ENCODE measurements at places on chromosomes 6 and 20.

DNA sequence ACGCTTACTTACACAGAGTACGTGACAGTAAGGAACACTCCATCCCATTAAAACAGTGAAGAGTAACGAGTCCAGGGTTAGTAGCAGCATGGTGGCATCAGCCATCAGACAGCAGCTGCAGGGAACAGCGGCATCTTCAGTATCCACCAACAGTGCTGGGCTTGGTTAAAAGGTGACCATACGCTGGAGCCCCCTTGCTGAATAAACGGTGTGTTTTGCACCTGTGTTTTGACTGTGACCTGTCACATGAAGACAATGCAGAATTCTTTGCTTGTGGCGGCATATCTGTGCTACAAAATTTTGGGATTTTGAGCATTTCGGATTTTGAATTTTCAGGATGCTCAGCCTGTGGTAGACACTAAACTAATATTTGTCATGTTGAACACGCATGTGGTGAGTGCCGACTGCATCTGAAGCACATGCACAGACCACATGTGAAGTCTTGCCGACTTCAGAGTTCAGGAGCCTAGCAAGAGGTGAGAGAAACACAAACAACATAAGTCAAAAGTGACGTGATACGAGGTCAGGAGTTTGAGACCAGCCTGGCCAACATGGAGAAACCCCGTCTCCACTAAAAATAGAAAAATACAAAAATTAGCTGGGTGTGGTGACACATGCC is 69.3 kb upstream of the FRMD1 start:
- DNase-seq = no peak

DNA sequence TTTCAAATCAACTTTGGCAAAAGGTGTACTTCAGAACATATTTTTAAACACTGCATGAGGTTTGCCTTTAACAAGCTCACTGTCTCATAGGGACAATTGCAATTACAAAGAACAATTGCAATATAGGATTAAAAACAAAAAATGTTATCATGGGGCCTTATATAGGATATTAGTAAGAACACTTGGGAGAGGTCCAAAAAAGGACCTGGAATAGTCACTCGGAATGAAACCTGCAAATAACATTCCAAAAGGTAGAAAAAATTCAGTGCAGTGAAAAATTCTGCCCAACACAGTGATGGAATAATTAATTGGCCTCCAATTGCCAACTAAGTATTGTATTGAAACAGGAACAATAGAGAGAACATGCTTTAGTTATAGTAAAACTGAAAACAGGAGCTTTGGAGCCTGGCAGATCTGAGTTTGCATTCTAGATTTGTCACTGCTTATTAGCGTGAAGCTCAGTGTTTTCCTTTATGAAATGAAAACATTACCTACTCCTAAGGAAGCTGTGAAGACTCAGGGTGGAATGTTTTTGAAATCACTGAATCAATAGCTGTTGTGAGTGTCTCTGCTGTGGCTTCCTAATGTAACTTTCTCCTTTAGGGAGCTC is 172.6 kb upstream of the BMP5 start:
- no peak for DNase-seq

DNA sequence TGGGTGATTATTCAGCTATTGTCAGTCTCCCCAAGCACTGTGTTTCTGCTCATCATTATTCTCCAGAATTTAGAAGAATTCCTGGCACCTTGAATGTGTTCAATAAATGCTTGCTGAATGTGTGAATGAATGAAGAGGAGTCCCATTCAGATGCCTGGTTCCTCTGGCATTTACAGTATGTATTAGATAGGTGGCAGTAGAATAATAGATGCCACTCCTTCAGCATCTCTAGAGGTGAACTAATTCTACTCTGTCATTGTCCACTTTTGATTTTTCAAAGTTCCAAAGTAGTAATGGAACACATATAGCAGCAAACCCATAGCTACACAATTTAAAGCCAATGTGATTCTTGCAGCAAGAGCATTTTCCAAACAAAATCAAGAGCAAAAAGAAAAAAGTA is 118.9 kb upstream of the CEP162 start:
- no peak for DNase-seq

DNA sequence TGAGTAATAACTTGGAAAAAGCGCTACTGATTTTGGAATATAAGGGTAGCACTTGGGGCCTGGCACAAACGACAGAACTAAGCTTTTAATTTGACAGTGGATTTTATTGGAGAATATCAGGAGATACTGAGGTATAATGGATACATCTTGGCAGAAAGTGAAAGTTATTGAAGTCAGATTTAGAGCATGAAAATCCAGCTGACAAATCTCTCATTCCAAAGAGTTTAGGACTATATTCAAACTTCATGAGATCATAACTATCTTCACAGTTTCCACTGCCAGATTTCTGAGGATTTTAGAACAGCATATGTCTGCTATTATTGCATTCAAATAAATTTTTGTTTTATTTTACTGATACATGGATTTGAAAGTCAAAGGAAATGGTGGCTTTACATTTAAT is 132.3 kb upstream of the THEMIS start:
- no peak for DNase-seq

- no peak for DNase-seq
Observed at GRCh38 chr20:39399463-39399862, 437.3 kb downstream of the DHX35 start.

DNA sequence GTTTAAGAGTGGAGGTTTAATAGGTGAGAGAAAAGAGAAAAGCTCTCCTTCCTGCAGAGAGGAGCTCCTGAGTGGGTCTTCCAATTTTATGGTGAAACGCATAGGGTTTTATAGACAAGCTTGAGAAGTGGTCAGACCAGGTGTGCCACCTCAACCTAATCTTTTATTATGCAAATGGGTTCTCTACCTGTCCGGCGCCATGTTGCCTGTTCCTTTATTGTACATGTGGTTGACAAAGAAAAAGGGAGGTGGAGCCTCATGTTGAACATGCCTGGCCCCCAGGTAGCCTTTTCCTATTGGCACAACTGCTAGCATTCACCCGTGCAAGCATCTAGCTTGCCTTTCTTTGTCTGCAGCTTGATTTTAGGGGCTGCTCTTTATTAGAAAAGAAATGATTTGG is 115.9 kb upstream of the F13A1 start:
- no peak for DNase-seq

- no peak for DNase-seq
Observed at GRCh38 chr6:81834141-81834681, 81.7 kb upstream of the TENT5A start.

DNA sequence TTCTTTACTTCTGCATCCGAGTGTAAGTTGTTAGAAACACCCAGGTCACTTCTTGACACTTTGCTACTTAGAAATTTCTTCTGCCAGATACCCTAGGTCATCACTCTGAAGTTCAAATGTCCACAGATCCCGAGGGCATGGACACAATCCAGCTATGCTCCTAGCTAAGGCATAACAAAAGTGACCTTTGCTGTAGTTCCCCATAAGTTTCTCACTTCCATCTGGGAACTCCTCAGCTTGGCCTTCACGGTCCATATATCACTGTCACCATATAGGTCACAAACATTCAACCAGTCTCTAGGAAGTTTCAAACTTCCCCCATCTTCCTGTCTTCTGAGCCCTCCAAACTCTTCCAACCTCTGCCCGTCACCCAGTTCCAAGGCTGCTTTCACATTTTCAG is 65.3 kb downstream of the IRF4 start:
- no peak for DNase-seq

DNA sequence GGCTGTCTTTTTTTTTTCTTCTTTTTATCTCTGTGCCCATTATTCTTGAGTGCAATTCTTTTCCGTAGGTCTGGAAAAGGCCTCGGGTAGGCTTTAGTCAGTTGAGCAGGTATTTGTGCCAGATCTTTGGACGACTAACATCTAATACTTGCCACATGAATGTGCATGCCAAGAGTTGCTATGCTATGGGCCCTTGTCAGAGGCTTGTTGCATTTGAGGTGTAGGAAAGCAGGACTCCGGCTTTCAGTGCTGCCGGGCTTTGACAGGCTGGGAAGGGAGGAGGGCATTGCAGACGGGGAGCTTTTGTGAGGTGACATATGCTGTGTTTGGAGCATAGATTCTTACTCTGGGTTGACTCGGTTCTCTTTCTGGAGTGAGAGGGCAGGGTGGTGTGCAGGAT is 10.2 kb downstream of the LRRC1 start:
- DNase-seq = no peak

- no peak for DNase-seq
Observed at GRCh38 chr6:131920656-131921055, 30.5 kb downstream of the CCN2 start.

DNA sequence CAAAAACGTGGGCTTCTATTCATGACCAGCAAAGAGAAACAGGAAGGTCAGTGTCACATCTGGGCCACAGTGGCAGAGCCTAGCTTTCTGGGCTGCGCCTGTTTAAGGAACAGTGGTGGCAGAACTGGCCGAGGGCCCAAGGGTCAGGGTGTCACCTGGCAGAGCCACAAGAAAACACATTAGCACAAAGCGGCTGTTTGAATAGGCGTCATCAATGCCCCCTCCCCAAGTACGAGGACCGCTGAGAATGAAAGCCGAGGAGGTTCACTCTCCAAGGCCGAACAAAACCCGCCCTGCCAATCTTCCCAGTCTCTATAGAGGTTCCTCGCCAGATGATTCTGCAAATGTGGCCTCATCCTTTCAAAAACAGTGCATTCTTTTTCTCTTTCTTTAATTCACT is 125.2 kb upstream of the TRAF3IP2 start:
- no peak for DNase-seq

DNA sequence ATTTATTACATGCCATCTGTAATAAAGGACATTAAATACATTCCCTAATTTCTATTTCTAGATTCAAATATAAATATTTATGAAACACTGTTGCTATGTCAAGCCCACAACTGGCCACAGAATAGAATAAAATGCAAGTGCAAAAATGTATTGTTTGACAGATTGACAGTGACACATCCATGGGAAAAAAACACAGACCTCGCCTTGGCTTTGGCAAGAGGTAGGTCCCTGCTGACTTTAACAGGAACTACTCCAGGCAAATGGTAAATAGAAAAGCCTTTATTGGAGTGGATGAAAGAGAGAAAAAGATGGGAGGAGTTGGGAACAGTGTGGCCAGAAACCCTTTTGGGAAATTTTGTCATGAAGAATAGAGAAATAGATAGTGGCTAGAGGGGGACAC is 622.9 kb downstream of the UTRN start:
- DNase-seq = no peak

- DNase-seq = no peak
Observed at GRCh38 chr20:62575976-62576722, 66.2 kb upstream of the SLCO4A1 start.

- no peak for DNase-seq
Observed at GRCh38 chr6:40860443-40860842, 178.6 kb downstream of the UNC5CL start.

GRCh38 chr6:100809346-100809745 is 71.8 kb downstream of the ASCC3 start:
- DNase-seq = no peak

DNA sequence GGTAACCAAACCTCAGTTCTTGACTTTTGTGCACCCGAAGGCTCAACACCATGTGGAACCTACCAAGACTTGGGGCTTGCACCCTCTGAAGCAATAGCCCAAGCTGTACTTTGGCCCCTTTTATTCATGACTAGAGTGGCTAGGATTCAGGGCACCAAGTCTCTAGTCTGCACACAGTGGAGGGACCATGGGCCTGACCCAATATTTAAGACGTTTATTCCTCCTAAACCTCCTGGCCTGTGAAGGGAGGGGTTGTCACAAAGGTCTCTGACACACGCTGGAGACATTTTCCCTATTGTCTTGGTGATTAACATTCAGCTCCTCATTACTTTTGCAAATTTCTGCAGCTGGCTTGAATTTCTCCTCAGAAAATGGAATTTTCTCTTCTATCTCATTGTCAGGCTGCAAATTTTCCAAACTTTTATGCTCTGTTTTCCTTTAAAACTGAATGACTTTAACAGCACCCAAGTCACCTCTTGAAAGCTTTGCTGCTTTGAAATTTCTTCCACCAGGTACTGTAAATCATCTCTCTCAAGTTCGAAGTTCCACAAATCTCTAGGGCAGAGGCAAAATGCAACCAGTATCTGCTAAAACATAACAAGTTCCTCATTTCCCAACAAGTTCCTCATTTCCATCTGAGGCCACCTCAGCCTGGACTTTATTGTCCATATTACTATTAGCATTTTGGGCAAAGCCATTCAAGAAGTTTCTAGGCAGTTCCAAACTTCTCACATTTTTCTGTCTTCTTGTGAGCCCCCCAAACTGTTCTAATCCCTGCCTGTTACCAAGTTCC is 481.4 kb upstream of the BTBD3 start:
- no peak for DNase-seq

- no peak for DNase-seq
Observed at GRCh38 chr20:19121463-19121862, 91.0 kb upstream of the SLC24A3 start.

DNA sequence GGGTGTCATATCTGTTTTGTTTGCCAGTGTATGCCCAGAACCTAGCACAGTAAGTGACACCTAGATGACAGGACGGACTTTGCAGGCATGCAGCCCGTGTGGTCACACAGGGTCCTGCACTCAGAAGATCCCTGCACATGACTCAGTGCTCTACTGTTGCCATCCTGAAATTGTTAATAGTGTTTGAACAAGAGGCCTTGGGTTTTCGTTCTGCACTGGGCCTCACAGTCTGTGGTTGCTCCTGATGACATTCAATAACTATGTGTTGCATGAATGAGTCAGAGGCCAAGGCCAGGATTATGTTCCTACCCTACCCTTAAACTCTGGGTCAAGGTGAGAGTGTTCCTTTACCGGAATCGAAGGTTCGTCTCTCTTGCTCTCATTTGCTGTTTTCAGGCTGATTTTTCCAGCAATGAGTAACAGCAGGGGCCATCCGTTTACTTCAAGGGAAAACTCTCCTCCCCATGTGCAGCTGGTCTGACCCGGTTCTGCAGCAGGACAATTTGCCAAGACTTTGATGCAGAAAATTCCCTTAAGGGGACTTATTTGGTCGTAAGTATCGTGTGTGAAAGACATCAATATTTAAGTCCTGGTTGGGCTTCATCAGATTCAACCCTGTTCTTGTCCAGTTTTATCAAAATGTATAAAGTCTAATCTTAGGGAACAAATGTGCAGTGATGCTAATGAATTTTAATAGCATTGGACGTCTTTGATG is 13.0 kb upstream of the PFDN4 start:
- no peak for DNase-seq

DNA sequence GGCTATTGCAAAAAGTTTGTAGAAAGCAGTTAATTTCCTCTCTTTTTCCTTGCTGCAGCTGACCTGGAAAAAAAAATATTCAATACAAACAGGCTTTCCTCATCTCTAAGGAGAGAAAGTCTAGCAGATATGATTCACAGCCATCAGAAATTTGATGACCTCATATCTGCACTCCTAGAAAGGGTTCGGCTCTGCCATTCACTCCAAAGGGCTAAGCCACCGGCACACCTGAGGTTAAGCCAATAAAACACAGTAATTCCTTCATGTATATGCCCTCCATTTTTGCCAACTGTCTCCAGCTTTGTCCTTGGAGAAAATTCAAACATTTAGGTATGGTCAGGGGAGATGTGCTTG is 18.7 kb upstream of the LY86 start:
- DNase-seq = no peak

DNA sequence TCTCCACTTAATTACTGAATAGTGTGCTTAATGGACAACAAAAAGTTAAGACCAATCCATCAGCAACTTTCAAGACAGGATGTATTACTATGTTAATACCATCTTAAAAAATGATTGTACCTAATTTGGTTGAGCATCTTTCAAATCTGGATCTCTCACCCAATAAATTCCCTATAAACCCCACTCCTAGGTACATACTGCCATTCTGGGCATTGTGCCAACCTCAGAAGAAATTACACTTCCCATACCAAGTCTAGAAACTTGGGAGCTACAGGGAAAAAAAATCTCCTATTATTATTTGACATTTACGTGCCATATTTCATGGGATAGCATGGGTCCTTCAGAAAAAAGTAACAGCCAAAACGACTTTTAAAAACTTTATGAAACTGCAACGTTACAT is 5.1 kb downstream of the SYNCRIP start:
- DNase-seq = no peak

- no peak for DNase-seq
Observed at GRCh38 chr6:38161331-38161730, 341.8 kb downstream of the ZFAND3 start.

Measured in activated CD4-positive, alpha-beta T cell treated with anti-CD3 and anti-CD28 coated beads for 24 hours (primary cell).